Mesenteric fat pad (tissue), 1 donor: ENCODE measurements at places on chromosomes 2 and 18. TPM values are rescaled to one million over a fixed set of nuclear protein-coding genes. Genes with fewer than 3 reads are reported as not detected.

The CAPN14 gene
- total RNA-seq = 0.10 TPM

The IHH gene
- 0.26 TPM for total RNA-seq

The TMEM214 gene
- total RNA-seq = 148 TPM

The PDE11A gene
- 1.00 TPM for total RNA-seq

The TFPI gene
- 66.8 TPM for total RNA-seq

DNA sequence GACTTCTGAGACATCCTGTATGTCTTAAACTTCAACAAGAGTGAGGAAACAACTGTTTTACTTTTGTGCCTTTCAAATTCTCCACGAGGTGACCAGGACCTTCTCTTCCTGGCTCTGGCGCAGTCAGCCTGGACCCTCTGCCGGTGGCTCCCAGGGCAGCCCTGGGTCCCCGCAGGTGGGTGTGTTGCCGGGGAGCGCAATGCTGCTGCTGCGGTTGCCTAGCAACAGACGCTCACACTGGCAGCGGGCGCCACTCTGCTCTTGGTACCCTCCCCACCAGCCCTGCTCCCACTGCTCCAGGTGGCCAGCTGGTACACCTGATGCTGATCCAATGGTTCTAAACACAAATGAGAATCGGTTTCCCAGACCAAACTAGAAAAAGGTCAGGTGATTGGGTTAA lies 58.7 kb downstream of the GNAL start:
- no peak for DNase-seq

The DUSP2 gene
- total RNA-seq = 6.1 TPM

GRCh38 chr18:13369353-13369752 lies 150.8 kb downstream of the LDLRAD4 start:
- DNase-seq = no peak

- DNase-seq = no peak
Observed at GRCh38 chr2:149371476-149371875, 41.1 kb downstream of the LYPD6 start.

The NYAP2 gene
- total RNA-seq = not detected

The PRKAG3 gene
- not detected for total RNA-seq

DNA sequence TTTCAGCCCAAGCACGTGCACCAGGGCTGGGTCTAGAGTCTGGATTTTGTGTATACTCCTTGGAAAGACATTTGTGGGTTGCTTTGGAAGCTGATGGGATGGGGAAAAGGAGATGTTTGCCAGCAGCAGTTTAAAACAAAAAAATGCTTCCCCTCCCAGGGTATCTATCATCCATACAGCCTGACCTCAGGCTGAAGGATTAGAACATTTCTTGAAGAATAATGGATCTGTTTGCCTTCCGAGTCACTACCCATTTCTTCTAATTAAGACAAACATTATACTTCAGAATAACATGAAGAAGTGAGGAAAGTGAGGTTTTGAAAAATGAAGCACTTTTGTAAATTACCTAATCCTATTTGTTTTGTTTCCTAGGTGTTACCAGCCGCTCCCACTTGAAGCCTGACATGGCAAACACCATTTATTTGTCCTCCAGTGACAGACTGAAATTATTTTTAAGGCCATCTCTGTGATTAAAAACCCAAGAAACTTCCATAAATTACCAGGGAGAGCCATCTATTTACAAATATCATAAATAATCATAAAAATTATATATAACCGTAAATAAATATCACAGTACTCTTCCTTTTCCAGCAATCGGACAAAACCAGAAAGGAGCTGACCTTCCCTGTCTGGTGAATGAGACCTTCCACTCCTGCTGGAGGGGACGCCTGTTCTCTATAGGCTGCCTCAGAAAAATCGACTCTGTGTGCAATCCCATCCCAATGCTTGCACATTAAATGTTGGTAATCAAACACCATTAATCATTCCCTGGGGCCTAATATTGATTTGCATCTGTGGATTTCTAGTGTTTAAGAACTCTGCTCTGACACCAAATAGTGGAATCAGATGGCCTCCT lies 106.8 kb downstream of the C1D start:
- no peak for DNase-seq

GRCh38 chr18:56927786-56928185 lies 219.1 kb upstream of the BOD1L2 start:
- no peak for DNase-seq

- no peak for DNase-seq
Observed at GRCh38 chr2:200668478-200668877, 82.7 kb downstream of the AOX1 start.

The BCL11A gene
- total RNA-seq = 0.64 TPM

DNA sequence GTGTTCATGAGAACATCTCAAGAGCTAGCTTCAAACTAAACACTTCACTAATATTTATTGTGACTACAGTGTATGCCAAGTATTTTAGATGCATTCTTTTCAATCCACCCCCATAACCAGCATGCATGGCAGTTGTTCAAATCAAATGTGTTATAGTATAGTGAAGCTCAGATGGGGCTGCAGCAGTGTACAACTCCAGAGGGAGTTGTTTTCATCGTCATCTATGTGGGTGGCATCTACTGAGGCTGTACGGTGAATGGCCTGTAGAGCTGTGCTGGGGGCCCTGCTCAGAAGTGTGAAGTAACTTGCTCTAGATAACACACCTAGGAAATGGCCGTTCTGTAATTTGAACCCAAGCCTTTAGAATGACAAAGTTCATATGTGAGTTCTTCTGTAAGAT lies 71.8 kb upstream of the LRATD1 start:
- DNase-seq = no peak

DNA sequence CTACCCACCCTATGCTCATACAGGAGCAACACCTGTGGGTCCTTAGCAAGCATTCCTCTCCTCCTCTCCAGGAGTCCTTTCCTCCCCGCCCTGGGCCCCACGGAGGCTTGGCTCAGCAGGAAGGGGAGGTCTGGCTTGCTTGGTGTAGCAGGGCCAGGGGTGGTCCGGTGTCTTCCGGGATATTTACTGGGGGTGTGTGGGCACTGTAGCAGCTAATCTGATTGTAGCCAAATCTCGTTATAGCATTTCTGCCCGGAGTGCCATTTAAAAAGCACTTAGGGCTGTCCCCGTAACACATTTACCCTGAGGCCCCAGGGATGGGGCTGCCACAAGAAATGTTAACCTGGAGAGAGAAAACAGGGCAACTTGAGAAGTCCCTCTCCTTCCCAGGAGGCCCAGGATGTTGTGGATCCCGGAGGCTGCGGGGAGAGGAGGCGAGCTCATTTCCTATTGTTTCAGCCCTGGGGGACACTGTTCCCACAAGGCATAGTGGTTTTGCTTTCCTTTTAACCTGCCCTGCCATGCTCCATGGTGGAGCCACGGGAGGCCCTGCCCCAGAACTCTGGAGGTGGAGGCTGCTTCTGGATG lies 134.5 kb downstream of the CLIP4 start:
- DNase-seq = no peak

The TSPYL6 gene
- total RNA-seq = not detected

DNA sequence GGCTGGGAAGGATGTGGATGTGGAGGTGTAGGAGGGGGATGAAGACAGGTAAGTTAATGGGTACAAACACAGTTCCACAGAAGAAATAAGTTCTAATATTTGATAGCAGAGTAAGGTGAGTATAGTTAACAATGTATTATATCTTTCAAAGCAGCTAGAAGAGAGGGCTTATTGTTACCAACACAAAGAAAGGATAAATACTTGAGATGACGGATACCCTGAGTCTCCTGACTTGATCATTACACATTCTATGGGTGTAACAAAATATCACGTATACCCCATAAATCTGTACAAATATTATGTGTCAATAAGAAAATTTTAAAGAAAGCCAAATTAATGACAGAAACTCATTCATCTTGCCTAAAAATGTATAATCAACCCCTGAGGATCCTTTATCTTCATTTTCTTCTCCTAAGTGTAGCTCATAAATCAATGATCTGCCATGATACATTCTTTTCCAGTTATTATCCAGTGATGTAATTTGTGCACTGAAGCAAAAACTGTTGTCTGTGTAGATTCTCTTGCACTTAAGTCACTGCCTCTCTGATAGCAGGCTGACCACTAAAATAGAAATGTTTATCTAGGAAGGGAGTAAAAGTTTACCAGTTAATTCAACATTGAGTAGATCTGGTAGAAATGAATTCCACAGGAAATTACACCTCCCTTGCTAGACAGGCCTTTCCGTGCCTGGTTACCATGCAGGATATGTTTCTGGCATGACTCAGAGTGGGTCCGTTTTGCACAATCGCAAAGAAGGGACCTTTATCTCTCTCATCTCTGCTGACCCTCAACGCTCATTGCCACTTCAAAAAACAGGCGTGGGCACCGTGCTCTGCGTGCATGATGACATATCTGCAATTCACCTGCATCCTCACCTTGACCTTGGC lies 249.7 kb upstream of the NCKAP5 start:
- DNase-seq = no peak

The SERPINB10 gene
- not detected for total RNA-seq

GRCh38 chr18:50697509-50697908 lies 122.3 kb downstream of the MRO start:
- DNase-seq = peak; percentile 55

DNA sequence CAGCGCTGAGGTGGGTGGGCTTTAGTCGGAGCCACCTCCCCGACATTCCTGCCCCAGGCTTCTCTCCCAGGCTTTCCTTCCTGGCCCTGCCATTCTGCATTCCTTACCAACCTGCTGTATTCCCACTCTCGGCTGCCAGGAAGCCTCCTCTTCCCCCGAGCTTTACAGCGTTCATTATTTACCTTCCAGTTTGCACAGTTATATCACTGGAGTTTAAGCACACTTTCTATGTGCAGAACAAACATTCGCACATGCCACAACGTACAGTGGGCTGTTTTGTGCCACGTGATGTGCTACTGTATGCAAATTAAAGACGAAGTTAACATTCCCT lies 246.3 kb downstream of the SOX11 start:
- no peak for DNase-seq

DNA sequence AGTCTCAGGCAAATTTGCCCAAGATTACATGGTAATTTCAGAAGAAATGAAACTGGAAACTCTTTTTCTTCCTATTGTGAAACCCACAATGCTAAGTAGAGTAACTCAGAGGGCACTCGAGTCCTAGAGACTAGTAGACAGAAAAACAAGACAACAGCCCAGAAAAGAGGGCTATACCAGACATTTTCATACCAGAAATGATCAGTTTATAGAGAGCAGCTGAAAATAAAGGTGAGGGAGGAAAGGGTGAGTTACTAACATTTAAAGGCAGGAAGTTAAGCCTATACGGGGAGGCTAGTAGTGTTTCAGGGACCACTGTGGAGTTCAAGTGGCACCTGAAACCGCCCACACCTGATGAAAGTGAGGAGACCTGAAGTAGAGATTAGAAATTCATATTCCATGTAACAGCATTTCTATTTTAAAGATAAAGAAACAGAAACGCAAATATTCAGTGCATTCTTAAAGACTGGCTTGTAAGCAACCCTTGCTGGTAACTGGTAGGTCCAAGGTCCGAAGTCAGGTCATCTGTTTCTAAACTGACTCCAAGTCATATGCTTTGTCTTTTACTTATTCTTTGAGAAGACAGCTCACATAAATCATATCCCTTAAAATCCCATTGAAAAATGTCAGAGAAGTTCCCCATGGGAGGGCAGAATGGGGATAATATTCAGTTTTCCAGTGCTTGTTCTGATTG lies 145.1 kb upstream of the ITGB6 start:
- no peak for DNase-seq

- DNase-seq = no peak
Observed at GRCh38 chr2:119662297-119662696, 16.7 kb upstream of the TMEM177 start.

- no peak for DNase-seq
Observed at GRCh38 chr2:11368059-11368572, 23.7 kb upstream of the ROCK2 start.

- no peak for DNase-seq
Observed at GRCh38 chr2:140085674-140086073, 1305.5 kb upstream of the NXPH2 start.
